ENCODE measurements at places on chromosomes 2 and 18. TPM values are rescaled to one million over a fixed set of nuclear protein-coding genes. Genes with fewer than 3 reads are reported as not detected.

Gene MAT2A
- 183 TPM for total RNA-seq

- DNase-seq, result no peak
These were observed 81.3 kb downstream of the DGKD start for GRCh38 chr2:233435436-233436190.

Gene GLI2
- total RNA-seq, result 3.3 TPM

GRCh38 chr2:31054842-31055388 is 83.3 kb downstream of the GALNT14 start:
- no peak for DNase-seq

- no peak for DNase-seq
These were observed 281.7 kb upstream of the HDAC4 start for GRCh38 chr2:239682518-239682917.

Gene SLC38A11
- total RNA-seq, result 0.44 TPM

- no peak for DNase-seq
These were observed 106.6 kb upstream of the DDX18 start for GRCh38 chr2:117707874-117708273.

- DNase-seq, result no peak
These were observed 13.2 kb upstream of the MYO1B start for GRCh38 chr2:191231995-191232394.

Gene CHN1
- total RNA-seq, result 16.8 TPM

Gene WNT6
- 0.44 TPM for total RNA-seq

- no peak for DNase-seq
These were observed 391.0 kb upstream of the RAB12 start for GRCh38 chr18:8218197-8218596.

- DNase-seq, result no peak
These were observed 109.0 kb upstream of the ALK start for GRCh38 chr2:30030361-30030760.

- DNase-seq, result no peak
These were observed 236.2 kb downstream of the ETAA1 start for GRCh38 chr2:67633212-67633856.

DNA sequence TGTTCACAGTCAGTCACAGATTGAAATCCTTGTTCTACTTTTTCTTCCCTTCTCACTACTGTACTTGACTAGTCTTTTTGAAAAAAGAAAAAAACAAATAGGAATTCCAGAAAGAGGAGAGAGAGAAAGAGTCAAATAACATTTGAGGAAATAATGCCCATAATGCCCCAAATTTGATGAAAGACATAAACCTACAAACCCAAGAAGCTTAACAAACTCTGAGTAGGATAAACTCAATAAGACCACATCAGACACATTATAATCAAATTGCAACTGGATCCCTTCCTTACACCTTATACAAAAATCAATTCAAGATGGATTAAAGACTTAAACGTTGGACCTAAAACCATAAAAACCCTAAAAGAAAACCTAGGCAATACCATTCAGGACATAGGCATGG is 30.9 kb downstream of the TMEM185B start:
- DNase-seq, result no peak

Gene ACOXL
- total RNA-seq, result 38.5 TPM

- no peak for DNase-seq
These were observed 25.1 kb downstream of the KDM3A start for GRCh38 chr2:86466306-86466705.

Gene NCL
- total RNA-seq, result 295 TPM

- no peak for DNase-seq
These were observed 25.7 kb upstream of the SP5 start for GRCh38 chr2:170689481-170689880.

Gene ZSWIM2
- not detected for total RNA-seq
